ENCODE measurements at places on chromosomes 12 and 14. TPM values are rescaled to one million over a fixed set of nuclear protein-coding genes. Genes with fewer than 3 reads are reported as not detected.

The CCDC197 gene
- total RNA-seq: not detected

The MYO1H gene
- total RNA-seq: not detected

The VPS29 gene
- total RNA-seq: 205 TPM

The EXOC5 gene
- total RNA-seq: 75.1 TPM

The FSCB gene
- total RNA-seq: not detected

The SLC11A2 gene
- 51.6 TPM for total RNA-seq

The HCAR3 gene
- total RNA-seq: not detected

The FAM181A gene
- not detected for total RNA-seq

The PIWIL1 gene
- total RNA-seq: not detected

The TNFAIP2 gene
- total RNA-seq: 346 TPM

The XRCC3 gene
- 24.4 TPM for total RNA-seq

The TGM1 gene
- total RNA-seq: 3.3 TPM

The CLEC2D gene
- total RNA-seq: 0.62 TPM

The MUCL1 gene
- not detected for total RNA-seq

The KRT2 gene
- total RNA-seq: not detected

The SMOC1 gene
- not detected for total RNA-seq

- DNase-seq: peak; percentile 26
Observed at GRCh38 chr12:1083889-1084262, 92.9 kb downstream of the ERC1 start.

GRCh38 chr14:60349663-60350365 lies 100.8 kb downstream of the PPM1A start:
- DNase-seq: peak; percentile 22

DNA sequence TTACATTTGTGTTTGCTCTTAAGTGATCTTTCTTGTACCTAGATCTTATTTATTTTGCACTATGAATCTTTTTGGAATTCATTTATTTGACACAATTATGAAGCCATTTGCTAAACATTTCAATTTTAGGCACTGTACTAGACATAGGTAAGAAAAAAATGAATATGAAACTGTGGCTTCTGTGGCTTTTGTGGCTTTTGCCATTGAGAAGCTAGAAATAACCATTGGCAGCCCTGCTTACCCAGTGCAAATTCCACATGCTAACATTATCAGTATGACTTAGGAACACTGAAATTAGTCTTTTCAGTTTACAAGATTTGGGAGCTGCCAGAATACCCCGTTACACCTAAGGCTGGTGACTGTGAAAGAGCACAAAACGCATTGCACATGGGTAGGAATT lies 60.1 kb downstream of the FSCB start:
- no peak for DNase-seq

- DNase-seq: no peak
Observed at GRCh38 chr14:26928019-26928418, 330.2 kb upstream of the NOVA1 start.

- no peak for DNase-seq
Observed at GRCh38 chr14:54138024-54138353, 181.4 kb upstream of the BMP4 start.

DNA sequence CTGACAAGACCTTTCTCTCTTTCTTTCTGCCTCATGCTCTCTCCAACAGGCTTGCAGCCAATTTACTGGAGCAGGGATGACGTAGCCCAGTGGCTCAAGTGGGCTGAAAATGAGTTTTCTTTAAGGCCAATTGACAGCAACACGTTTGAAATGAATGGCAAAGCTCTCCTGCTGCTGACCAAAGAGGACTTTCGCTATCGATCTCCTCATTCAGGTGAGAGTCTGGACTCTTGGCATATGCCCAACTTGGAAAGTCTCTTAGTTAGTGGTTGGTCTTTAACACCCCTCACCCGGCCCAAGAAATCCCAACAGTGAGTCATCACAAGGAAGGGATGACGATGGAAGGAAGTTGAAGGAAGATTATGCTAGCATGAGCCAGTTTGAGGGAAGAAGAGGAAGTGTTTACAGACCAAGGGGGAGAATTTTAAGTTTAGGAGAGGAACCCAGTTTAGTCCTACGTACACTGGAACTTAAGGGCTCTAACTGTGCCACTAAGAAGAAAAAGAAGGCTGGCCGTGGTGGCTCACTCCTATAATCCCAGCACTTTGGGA lies 189.7 kb downstream of the ETV6 start:
- peak; percentile 38 for DNase-seq

- DNase-seq: no peak
Observed at GRCh38 chr12:130873825-130874224, 2.0 kb downstream of the RAN start.

- DNase-seq: no peak
Observed at GRCh38 chr12:114894076-114894475, 210.1 kb upstream of the TBX3 start.

DNA sequence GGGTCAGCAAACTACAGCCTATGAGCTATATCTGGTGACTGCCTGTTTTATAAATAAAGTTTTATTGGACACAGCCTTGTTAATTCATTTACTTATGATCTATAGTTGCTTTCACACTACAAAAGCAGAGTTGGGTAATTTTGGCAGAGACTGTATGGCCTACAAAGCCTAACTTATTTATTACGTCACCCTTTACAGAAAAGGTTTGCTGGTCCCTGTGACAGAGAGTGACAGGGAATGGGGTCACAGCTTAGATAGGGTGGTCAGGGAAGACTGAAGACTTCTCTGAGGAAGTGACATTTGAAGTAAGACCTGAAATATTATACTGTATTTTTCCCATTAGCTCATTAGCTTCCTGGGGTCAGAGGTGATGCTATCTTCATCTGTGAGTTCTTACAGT lies 75.7 kb upstream of the NEDD1 start:
- DNase-seq: no peak

GRCh38 chr14:88825078-88825458 lies 617 bp downstream of the TTC8 start:
- no peak for DNase-seq

GRCh38 chr12:7142056-7142644 lies 12.0 kb downstream of the CLSTN3 start:
- DNase-seq: no peak

DNA sequence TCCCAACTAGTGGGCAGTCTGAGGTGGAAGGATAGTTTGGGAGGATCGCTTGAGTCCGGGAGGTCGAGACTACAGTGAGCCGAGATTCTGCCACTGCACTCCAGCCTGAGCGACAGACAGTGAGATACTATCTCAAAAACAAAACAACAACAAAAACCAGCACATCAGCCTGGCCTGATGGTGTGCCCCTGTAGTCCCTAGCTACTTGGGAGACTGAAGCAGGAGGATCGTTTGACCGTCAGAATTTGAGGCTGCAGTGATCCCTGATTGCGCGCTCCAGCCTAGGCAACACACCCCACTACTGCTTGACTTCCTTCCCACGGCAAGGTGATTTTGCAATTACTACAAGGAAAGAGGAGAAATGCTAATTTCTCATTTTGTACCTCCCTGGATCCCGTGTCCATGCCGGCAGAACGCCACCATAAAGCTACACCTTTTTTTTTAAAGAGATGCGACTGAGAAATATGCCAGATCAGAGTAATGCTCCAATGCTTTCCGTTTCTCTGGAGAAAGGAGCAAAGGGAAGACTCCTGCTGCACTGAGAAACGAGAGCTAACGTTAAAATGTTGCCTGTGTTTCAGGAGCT lies 672 bp upstream of the SCFD1 start:
- DNase-seq: peak; percentile 2

GRCh38 chr14:104322531-104323366 lies 184.4 kb downstream of the KIF26A start:
- DNase-seq: peak; percentile 4

- no peak for DNase-seq
Observed at GRCh38 chr14:39430762-39431415, 1.3 kb downstream of the FBXO33 start.

- DNase-seq: no peak
Observed at GRCh38 chr12:118059341-118060191, 1.4 kb downstream of the WSB2 start.

DNA sequence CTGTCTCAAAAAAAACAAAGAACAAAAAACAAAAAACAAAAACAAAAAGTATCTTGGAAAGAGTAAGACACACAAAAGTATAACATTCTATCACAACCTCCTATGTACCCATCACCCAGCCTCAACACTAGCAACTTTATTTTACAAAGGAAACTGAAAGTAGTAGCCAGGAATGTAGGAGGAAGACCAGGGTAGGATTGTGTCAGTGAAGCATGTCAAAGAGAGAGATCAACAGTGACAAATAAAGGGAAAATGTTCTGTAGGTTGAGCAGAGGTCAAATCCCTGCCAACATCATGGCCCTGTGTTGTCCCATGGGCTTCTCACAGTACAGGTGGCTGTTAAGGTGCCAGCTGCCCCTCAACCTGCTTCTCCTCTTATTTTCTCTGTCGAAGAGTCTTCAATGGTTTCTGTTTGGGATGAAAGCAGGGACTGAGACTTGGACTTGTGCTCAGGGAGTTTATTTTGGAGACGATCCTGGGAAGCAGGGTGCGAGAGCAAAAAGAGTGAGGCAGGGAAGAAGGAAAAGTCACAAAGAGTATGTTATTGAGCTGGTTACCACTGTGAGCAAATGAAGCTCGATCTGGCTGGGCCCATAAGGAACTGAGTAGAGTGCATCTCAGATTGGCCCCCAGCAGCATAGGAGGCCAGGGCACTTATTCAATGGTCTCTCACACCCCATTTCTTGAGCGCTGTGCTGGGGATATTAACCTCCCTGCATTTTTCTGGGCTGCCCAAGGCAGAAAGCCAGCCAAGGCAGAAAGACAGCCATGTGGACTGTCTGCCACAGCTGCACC lies 29.4 kb upstream of the CTDSP2 start:
- DNase-seq: no peak

DNA sequence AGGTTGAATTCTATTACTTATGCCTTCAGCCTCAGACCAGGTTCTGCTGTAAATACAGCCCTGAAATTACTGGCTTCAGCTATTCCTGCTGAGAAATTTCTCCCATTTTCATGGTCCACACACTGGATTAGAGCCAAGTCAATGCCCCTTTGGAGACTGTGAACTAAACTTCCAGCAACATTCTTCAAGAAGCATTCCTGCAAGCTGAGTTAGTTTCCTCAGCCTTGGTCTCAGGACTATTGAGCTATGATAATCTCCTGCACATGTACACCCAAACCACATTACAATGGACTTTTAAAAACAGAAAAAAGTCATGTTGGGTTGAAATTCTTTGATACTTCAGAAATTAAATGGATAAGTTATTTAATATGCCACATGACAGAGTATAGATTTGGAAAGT lies 58.0 kb upstream of the AVPR1A start:
- DNase-seq: no peak
